ENCODE measurements at places on chromosomes 13 and 19.

GRCh38 chr13:60925686-60926085 is 490.0 kb downstream of the PCDH20 start:
- no peak for DNase-seq

- DNase-seq, result no peak
Measured at GRCh38 chr13:19179916-19180315, 1.7 kb downstream of the TUBA3C start.

DNA sequence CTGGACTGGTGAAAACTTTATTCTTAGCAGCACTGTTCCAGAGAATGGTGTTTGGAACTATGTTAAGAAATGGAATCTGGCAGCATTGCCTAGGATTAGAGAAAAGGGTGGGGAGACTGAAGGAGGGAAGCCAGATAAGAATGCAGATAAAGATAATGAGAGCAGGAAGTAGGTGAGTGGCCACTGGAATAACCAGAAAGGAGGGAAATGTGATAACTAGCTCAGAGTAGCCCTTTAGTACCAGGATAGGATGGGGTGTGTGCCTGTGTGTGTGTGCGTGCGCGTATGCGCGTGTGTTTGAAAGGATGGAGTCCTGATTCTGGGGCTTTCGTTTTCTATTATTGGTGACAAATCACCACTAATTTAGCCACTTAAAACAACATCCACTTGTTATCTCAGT is 33.4 kb upstream of the FRY start:
- no peak for DNase-seq

DNA sequence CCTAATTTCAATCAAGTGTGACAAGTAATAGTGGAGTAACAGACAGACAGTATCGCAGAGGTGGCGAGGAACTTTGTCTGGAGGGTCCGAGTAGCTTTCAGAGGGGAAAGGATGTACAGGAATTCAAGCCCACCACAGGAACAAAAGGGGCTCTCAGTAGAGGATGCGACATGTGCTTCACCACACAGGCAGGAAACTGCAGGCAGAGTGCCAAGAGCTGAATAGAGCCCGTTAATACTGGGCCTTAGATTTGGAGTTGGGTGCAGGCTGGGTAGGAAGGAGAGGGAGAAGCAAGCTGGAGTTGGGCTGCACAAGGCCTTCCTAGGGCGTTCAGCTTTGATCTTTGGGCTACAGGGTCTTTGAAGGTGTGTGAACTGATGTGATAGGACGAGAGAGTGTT is 1.2 kb downstream of the CCDC70 start:
- no peak for DNase-seq

DNA sequence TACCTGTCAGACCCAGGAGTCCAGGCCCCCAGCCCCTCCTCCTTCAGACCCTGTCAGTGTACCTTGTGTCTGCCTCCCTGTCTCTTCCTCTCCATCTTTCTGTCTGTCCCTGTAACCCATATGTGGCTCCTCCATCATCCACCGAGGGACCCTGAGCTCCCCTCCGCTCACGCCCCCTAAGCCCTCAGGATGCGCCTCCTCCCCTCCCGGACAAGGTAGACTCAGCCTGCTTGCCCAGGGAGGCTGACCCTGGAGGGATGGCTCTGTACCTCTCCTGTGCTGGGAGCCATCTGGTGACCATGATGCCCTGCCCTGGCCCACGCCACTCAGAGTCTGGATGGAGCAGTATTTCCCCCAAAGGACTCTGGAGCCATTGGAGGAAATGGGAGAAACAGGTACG is 1.0 kb upstream of the CAPN12 start:
- no peak for DNase-seq

GRCh38 chr19:611481-611868 is 21.8 kb downstream of the HCN2 start:
- DNase-seq, result no peak

GRCh38 chr13:30045916-30046704 is 195.7 kb upstream of the UBL3 start:
- no peak for DNase-seq

- no peak for DNase-seq
Measured at GRCh38 chr13:29567411-29567810, 28.1 kb downstream of the SLC7A1 start.

DNA sequence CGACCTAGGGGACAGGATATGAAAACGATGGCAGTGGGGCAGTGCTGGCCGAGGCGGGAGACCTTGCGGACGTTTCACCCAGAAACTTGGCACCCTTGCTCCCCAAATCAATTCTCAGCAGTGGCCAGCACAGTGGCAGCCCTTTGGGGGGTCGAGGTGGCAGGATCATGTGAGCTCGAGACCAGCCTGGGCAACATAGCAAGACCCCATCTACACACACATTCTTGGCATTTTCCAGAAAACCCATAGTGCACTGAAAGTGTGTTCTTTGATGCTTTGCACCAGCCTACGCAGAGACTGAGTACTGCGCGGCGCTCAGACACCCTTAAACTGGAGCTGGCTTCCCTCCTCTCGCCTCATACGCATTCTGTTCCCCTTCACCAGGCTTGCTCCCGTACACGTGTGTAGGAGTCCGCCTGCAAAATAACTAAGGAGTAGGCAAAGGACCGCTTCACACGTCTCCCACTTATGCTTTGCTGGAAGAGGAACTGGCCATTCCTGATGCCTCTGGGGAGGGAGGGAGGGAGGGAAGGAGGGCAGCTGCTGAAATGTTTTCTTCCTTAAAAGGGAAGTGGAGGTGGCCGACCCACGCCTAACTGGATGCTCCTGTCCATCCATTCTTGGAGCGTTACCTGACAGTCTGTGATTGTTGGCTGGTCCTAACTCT is 23.5 kb upstream of the MIER2 start:
- DNase-seq, result no peak

DNA sequence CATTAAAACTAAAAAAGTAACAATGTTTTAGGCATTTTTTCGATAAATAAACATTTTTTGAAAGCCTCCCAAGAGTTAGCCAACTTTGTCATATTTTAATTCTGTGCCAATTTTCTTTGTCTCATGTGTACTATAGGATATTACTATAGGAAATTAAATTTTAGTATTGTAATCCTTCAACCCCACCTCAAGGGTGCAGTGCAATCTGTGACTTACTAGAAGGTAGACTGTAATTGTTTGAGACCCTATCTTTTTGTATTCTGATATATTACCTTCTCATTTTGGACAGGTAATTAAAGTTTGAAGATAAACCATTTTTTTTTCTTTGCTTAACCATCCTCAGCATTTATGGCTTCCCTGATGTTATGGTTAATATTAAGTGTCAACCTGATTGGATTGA is 457.8 kb downstream of the PCDH20 start:
- DNase-seq, result no peak

DNA sequence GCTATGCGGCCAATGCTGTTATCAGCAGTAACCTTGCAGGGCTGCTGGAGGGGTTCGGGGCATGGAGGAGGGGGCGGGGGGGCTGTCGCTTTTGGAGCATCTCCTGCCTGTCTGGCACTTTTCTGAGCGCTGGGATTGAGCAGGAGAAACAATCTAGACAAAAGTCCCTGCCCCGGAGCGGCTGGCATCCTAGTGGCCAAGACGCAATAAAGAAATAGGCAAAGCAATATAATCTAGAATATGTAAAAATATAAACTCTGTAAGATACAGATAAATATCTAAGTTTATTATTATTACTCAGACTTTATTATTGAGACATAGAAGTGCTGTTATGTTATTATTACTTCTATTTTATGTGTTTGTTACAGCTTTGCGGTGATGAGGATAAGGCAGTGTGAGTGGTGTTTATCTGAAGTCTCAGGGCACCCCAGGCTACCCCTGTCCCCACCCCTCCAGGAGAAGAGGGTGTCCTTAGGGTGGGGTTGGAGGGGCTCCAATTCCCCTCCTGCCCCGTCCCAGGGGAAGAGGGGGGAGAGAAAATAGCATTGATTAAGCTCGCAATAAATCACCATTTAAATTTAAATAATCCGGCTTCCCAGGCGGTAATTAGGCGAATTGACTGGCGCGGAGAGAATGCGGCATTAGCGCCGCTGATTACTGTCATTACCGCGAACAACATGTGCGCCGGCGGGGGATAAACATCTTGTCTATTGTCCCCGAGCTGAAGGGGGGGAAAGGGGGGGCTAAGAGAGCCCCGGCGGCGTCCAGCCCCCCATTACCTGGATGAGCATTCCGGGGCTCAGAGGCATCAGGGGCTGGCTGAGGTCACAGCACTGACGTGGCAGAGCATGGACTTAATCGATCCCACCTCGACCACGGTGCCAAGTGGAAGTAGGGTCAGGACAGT is 3.2 kb downstream of the NPAS1 start:
- no peak for DNase-seq

DNA sequence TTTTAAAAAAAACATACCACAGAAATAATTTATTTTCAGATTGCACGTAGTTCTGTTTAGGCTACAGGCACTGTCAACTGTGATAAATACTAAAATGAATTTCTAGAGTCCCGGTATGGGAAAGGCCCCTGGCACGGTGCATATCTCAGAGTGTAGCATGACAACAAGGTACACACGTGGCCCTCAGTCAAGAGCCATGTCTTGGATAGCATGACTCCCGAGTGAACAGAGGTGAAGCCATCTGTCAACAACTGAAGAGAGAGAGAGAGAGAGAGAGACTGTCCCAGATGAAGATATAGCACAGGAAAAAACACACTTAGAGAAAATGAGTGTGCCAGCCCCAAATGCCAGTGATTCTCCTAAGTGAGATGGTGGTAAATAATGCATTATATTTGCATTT is 297.5 kb downstream of the MYO16 start:
- DNase-seq, result no peak
